Aortic smooth muscle cell (primary cell): ENCODE measurements at places on chromosomes 13 and 19. TPM values are rescaled to one million over a fixed set of nuclear protein-coding genes. Genes with fewer than 3 reads are reported as not detected.

Gene CEACAM4
- total RNA-seq, result not detected in 2 replicates

Gene ZNF433
- total RNA-seq, result 6.1 and 7.9 TPM in 2 replicates

Gene MAB21L1
- 2.7 and 4.8 TPM in 2 replicates for total RNA-seq

Gene LGALS14
- total RNA-seq, result not detected in 2 replicates

Gene ZNF135
- 4.5 and 5.9 TPM in 2 replicates for total RNA-seq

Gene KBTBD6
- 7.1 and 7.8 TPM in 2 replicates for total RNA-seq

Gene ZNF430
- 4.5 and 4.9 TPM in 2 replicates for total RNA-seq

Gene ZNF419
- total RNA-seq, result 12.9 and 13.5 TPM in 2 replicates

Gene CEACAM21
- total RNA-seq, result 0.06 TPM in 1 of 2 replicates, not detected in the other

Gene ZNF578
- total RNA-seq, result 5.9 and 6.2 TPM in 2 replicates

Gene KIR2DL4
- total RNA-seq, result not detected in 2 replicates

Gene LHB
- not detected in 2 replicates for total RNA-seq

Gene KLK4
- not detected in 2 replicates for total RNA-seq

Gene KIR3DL1
- total RNA-seq, result not detected in 2 replicates

Gene ZNF730
- 0.93 and 1.3 TPM in 2 replicates for total RNA-seq

Gene DMKN
- 0.53 and 2.3 TPM in 2 replicates for total RNA-seq

Gene ZNF829
- total RNA-seq, result 2.7 and 3.4 TPM in 2 replicates

Gene LRRC63
- not detected in 2 replicates for total RNA-seq

Gene C19orf53
- 65.1 and 80.5 TPM in 2 replicates for total RNA-seq

Gene TUBA3C
- not detected in 2 replicates for total RNA-seq

Gene PPP1R12C
- total RNA-seq, result 35.0 and 37.6 TPM in 2 replicates

Gene SHANK1
- total RNA-seq, result 2.1 and 5.7 TPM in 2 replicates

Gene TPTE2
- not detected in 2 replicates for total RNA-seq

Gene SIGLECL1
- not detected in 2 replicates for total RNA-seq
